Gastroesophageal sphincter (tissue), 4 donors: ENCODE measurements at places on chromosomes 6 and 20.

- ATAC-seq, result peak; percentile 21
These were observed 2.2 kb downstream of the BRD2 start for GRCh38 chr6:32970413-32971241.

DNA sequence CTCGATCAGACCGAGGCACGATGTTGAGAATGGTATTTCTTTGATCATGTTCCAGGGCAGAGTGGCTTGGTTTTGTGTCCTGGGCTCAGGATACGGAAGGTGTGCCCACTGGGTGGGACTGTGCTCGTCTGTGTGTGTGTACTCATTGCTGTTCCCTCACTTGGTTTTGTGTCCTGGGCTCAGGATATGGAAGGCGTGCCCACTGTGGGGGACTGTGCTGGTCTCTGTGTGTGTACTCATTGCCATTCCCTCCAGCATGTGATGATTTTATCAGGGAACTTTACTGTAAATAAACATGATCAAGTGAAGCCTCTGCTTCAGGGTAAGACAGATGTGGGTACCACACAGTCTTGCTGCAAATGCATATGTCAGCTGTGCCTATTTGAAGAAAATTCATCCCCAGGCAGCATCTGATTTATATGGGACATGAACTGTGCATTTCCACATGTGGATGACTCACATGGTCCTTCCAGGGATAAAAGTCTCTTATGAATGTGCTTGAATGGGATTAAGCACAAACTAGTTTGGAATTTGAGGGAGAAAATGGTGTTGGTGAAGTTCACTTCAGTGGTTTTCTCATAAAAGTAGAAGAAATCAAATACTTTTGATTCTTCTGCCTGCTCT lies 274.3 kb downstream of the QKI start:
- ATAC-seq, result no peak

- ATAC-seq, result no peak
These were observed 6.6 kb downstream of the CDK5RAP1 start for GRCh38 chr20:33394718-33395117.

DNA sequence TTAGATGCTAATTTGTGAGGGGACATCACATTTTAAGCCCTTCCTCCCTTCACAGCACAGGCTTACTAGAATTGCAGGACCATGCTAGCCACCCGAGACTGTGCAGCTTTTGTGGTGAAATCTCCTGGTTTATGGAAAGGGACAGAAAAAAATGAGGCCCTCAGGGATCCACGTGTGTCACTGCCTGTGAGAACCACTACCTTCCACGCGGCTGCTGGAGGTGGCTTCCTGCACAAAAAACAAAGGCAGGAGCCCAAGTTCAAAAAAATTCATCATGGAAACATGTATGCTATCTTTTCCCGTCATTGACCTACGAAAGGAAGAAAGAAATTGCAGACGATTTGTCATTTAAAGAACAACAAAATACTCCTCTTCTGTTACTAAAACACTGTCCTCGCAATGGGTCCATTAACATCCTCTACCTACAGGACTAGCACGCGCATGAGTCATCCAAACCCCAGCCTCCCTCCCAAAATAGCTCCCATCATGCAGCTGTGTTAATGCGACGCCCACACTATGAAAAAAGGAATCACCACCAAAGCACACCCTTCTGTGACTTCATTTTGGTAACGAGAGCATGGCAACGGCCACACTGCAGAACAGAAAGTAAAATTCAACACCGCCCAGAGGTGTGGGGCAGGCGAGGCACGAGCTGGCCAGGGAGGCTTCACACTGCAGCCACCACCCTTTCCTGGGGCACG lies 45.7 kb downstream of the RAMACL start:
- ATAC-seq, result peak; percentile 63

- ATAC-seq, result no peak
These were observed 29.9 kb downstream of the ID4 start for GRCh38 chr6:19866985-19867627.

GRCh38 chr20:8764344-8764962 lies 304.4 kb upstream of the PLCB4 start:
- no peak for ATAC-seq

- ATAC-seq, result no peak
These were observed 120.1 kb downstream of the SLC23A2 start for GRCh38 chr20:4881006-4881730.

GRCh38 chr6:145569140-145569539 lies 166.2 kb downstream of the EPM2A start:
- ATAC-seq, result no peak

DNA sequence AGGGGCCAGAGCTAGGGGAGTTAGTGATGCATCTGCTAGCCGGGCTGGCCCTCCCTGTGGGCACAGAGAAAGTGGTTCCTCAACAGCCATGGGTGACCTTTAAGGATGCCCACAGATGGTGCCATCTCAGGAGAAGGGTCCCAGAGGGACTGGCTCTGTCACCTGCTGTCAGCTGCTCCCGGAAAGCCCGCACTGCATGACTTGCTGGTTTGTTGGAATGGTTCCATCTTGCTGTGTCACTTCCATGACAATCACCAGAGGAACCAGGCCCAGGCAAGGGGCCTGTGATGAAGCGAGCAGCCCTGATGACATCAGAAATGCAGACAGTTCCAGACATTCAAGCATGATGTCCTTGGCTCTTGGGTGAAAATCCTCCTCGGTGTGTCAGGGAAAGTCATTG lies 125.2 kb downstream of the PHACTR3 start:
- ATAC-seq, result no peak

GRCh38 chr6:9204171-9204570 lies 768.8 kb upstream of the SLC35B3 start:
- no peak for ATAC-seq
